Bronchial epithelial cell (primary cell): ENCODE measurements at places on chromosomes 1 and 21.

- peak; percentile 20 for DNase-seq
Measured at GRCh38 chr1:178774263-178774662, 49.2 kb downstream of the RALGPS2 start.

GRCh38 chr1:243286409-243287122, 30.7 kb downstream of the SDCCAG8 start:
- DNase-seq: peak; percentile 27

GRCh38 chr21:33703750-33704606, 61.7 kb downstream of the ITSN1 start:
- DNase-seq: no peak

DNA sequence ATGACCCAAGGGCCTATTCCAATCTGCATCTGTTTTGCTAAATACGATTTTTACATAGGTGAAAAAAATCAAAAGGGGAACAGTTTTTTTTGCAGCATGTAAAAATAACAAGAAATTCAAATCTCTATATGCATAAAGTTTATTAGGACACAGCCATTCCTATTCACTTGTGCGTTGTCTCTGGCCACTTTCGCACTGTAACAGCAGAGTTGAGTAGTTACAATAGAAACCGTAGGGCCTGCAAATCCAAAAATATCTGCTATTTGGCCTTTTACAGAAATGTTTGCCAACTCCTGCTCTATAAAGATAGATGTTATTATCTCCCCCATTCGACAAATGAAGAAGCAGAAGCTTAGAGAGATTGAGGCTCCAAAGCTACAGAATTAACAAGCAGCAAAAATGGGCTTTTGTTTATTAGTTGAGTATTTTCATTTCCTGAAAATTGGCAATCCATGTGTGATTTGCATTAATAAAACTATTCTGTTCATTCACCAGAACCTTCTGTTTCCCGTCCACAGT, 5.5 kb downstream of the DYNLT5 start:
- DNase-seq: no peak

DNA sequence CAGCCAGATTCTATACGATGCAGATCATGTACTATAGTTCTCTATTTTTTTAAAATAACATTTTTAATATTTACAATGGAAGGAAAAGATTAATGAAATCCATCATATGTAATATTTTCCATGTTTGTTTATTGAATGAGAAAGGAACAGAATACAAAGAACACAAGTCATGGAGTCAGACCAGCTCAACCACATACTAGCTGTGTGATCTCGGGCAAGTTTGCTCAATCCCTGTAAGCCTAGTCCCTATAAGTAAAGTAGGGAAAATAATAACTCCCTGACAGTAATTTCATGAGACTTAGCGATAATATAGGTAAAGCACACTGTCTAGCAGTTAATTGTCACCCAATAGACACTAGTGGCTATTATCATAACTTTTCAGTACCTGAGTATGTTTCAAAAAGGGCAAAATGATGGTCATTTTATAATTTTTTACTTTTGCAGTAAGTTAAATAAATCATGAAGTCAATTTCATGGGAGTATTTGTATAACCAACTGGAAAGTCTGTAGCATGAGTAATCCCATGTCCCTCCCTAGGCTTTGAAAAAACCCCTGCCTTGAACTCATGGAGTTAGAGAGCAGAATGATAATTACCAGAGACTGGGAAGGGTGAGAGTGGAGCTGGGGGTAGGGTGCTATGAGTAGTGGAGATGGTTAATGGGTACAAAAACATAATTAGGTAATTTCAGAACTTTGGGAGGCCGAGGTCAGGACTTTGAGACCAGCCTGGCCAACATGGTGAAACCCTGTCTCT, 37.0 kb upstream of the EPS15 start:
- DNase-seq: peak; percentile 46

DNA sequence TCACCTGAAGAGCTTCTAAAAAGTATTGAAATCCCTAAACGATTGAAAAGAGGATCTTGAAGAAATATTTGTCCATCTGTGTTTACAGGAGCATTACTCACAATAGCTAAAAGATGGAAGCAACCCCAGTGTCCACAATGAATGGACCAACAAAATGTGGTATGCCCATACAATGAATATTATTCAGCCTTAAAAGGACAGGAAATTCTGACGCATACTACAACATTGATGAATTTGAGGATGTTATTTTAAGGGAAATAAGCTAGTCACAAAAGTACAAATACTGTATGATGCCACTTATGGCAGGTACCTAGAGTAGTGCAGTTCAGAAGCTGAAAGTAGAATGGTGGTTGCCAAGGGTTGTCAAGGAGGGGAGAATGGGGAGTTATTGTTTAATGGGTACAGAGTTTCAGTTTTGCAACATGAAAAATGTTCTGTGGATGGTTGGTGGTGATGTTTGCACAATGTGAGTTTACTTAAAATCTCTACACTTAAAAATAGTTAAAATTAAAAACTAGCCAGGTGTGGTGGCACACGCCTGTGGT, 37.1 kb upstream of the GADD45A start:
- peak; percentile 46 for DNase-seq

GRCh38 chr1:201149400-201149799, 4.9 kb downstream of the TMEM9 start:
- peak; percentile 67 for DNase-seq

DNA sequence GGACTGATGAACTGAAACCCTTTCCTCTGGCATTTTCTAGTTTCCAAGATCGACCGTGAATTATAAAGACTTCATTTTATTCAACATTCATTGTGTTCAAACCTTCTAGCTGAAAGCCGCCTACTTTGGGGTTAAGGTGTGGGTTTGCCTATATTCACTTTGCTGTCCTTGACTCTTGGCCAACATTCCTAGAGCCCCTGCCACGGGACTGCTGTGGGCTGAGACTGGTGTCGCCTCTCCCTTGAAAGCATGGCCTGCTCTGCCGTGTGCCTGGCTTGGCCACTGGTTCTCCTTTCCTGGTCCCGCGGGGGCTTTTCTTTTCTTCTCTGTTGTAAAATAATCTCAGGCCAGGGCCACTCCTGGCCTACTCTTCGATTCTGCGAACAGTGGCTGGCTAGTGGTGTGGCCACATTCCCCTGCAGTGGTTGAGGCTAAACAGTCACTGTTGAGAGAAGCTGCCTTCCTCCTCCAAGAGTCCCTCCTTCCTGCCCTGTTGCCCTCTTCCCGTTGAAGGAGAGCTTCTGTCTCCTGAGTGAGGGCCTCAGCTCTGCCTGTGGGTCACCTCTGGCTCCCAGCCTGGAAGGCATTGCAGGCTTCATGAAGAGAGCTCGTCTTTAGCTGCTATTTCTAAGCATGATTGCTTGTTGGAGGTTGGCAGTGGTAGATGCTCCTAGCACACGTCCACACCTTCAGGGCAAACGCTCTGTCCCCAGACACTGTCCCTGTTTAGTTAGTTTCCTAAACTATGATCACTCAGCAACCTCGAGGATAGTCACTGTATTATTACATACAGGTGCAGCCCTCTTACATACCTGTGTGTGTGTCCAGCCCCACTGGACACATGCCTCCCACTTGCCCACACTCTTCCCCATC, 80.5 kb downstream of the GALNT2 start:
- DNase-seq: no peak

DNA sequence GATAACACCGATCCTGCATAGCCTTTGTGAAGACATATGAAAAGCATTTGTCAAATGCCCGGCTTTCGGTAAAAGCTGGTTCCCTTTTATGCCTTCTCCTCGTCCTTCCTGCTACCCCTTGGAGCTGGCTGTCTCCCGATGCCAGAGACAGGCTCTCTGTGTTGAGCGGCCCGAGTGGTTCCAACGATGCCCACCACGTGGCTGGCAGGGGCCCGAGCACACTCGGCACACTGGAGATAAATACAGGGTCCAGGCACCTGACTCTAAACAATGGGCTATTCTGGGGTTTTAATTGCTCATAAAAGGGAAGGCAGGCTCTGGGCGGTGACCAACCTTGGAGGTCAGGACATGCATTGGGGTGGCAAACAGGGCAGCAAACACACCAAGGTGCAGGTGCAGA, 207.1 kb downstream of the HIVEP3 start:
- DNase-seq: no peak

DNA sequence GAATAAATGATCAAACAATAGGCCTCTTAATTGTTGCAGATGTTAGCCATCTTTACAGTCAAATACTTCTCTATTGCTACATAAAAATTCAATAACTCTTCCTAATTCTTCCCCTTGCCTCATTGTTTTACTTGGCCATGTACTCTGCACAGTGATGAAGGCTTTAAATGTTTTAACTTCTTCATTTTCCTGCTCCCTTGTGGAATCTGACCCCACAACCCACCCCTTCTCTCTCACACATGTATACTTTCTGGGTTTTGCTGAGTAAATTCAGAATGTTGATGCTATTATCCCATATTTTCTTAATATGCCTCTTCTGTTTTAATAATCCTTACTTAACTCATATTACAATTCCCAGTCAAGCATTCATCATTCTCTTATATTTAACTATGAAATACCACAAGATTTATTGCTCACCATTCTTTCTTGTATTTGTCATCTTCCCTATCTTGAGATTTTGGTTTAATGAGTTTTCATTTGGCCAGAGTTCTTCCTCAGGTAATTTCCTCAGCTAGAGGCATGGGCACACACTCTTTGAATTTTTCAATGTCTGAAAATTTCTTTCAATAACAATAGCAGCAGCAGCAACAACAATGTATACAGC, 327.8 kb upstream of the USP24 start:
- DNase-seq: peak; percentile 18

- no peak for DNase-seq
Measured at GRCh38 chr1:208248991-208249696, 5.0 kb upstream of the PLXNA2 start.

DNA sequence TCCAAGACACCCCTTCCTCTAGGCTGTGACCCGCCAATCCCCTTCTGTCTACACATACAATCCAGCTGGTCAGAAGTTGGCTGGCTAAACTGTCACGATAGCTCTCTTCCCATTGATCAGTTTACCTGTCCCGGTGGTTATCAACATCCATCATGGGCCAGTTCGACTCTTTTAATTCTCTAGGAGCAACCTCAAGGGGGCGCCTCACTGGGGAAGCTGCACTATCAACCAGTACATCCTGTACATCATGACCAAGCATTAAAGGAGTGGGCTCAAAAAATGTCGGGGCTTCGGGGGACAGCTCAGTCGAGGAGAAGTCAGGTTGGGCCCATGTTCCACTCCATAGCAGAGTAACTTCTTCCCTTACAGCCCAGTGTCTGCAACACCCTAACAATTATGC, 53.2 kb upstream of the B3GALNT2 start:
- no peak for DNase-seq

GRCh38 chr1:117660271-117660965, 54.6 kb downstream of the TENT5C start:
- no peak for DNase-seq

GRCh38 chr21:34989337-34990151, 59.6 kb downstream of the RUNX1 start:
- no peak for DNase-seq

- no peak for DNase-seq
Measured at GRCh38 chr1:156372265-156372586, 3.2 kb downstream of the RHBG start.

DNA sequence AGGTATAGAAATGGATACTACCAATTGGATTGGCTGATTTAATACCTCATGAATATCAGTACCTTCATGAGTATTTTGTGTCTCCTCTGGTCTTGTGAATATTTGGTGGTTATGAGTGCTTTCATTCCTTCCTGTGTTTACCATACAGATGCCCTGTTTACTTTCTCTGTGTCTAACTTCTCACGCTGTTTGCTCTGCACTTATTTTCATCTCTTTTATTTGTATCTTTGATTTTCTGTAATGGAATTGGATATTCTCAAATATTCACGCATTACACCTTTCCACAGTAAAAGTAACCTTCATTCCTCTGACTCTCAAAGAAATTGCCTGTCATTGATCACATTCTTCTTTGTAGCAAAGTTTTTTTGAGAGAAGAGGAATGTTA, 16.8 kb downstream of the CNST start:
- DNase-seq: no peak

DNA sequence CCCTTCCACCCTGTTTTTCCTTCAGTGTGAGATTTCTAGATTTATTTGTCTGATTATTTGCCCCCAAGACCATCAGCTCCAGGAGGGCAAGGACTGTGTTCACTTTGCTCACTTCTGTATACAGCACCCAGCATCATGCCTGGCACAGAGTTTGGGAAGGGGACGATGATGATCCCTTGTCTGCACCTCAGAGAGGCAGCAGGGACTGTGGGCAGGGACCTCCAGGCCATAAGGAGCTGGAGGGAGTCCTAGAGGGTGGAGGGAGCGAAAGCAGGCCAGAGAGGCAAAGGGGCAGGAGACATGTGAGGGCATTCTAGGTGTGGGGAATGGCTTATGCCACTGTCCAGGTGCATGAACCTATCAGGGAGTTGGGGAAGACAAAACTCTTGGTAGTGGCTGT, 32.8 kb downstream of the H3-3A start:
- DNase-seq: no peak

DNA sequence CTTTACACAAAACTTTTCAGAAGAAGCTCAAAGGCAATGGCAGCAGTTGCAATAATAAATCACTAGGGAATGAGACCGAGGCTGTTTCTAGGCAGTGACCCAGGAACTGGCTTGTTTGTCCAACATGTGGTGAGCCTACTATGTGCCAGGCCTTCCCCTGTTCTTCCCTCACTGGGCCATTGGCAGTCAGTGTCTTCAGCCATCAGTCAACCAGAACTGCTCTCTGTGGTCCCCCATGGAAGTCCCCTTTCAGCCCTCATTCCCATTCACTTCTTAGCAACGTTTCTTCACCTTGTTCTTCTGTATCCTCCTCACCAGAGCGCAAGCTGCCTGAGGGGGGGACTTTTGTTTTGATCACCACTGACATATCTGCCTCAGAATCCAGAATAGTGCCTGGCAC, 274.1 kb downstream of the RRAGC start:
- no peak for DNase-seq

GRCh38 chr1:216686860-216687766, 36.1 kb downstream of the ESRRG start:
- peak; percentile 11 for DNase-seq

GRCh38 chr1:114094363-114094634, 59.4 kb downstream of the SYT6 start:
- no peak for DNase-seq

GRCh38 chr1:210531475-210532222, 202.9 kb downstream of the HHAT start:
- DNase-seq: no peak

GRCh38 chr1:230382001-230382491, 44.1 kb downstream of the PGBD5 start:
- DNase-seq: peak; percentile 18

DNA sequence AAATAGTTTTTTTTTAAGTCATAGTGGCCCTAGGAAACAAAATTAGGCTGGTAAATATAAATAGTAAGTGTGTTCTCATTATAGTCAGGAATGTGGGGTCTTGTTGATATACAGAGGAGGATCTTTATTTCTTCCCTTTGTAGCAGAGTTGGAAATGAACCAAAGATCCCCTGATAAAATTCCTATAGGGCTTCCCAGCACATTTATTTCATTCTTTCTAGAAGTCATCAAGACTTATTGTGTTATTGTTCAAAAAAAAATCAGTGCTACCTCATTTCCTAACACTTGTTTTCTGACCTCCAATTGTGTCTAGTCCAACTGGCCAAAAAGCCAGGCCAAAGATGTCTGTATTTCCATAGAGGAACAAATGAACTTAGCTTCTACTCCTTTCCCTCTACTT, 7.6 kb upstream of the PLEKHO1 start:
- DNase-seq: no peak

- DNase-seq: peak; percentile 32
Measured at GRCh38 chr1:11654137-11654938, at the start of the genes FBXO2 and FBXO44. Gene FBXO2 (minus strand): TSS chr1:11654429. CDS start chr1:11654340, 89 bp downstream. Gene FBXO44 (plus strand): TSS chr1:11654877. CDS start chr1:11655836, 959 bp downstream.
